H9 (cell line): ENCODE measurements at places on chromosomes 1 and 21. TPM values are rescaled to one million over a fixed set of nuclear protein-coding genes. Genes with fewer than 3 reads are reported as not detected.

Gene NCMAP
- 0.33 and 0.35 TPM in 2 replicates for total RNA-seq

Gene NDC1
- total RNA-seq: 49.3 and 50.2 TPM in 2 replicates

Gene THEM4
- 8.8 and 10.5 TPM in 2 replicates for total RNA-seq

Gene MAP10
- 1.2 and 1.3 TPM in 2 replicates for total RNA-seq

Gene MIA3
- 55.2 and 55.5 TPM in 2 replicates for total RNA-seq

Gene CRYAA
- not detected in 2 replicates for total RNA-seq

Gene KCNH1
- 0.04 and 0.11 TPM in 2 replicates for total RNA-seq

DNA sequence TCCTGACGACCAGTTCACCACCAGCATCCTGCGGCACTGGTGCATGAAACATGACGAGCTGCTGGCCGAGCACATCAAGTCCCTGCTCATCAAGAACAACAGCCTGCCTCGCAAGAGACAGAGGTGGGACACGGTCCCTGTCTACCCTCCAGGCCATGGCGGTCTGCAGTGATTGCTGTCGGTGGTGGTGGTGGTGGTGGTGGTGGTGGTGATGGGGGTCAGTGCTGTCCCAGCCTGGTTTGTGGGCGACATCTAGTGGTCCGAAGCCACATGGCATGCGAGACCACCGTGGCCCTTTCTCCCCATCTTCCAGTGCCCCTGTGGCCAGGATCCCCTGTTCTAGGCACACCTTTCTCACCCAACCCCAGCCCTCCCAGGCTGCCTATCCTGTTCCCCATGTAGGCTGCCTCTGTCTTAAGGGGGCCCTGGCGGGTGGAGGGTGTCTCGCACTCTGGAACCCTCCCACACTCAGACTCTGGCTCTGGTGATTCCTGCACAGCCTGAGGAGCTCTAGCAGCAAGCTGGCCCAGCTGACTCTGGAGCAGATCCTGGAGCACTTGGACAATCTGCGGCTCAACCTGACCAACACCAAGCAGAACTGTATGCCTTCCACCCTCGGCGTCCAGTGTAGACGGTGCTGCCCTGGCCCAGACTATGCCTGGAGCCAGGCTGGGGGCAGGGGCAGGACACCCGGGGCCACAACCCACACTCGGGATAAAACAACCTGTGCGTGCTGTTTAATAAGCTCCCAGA lies 3.2 kb upstream of the SLC27A3 start:
- H3K4me3 ChIP-seq: no peak overlapping the region
- H3K4me1 ChIP-seq: peaks cover 2% of the 10 kb centered on the region; the same call in 1 of the 2 replicates
- no peak overlapping the region for H3K27ac ChIP-seq
- H3K36me3 ChIP-seq: peaks cover 63% of the 10 kb centered on the region
- peak; percentile 76 for DNase-seq
- no peaks in the 10 kb centered on the region for H3K27me3 ChIP-seq

- H3K27ac ChIP-seq: no peak overlapping the region
- H3K27me3 ChIP-seq: no peaks in the 10 kb centered on the region
- peaks cover 45% of the 10 kb centered on the region for H3K36me3 ChIP-seq
- no peaks in the 10 kb centered on the region for H3K4me1 ChIP-seq
- H3K4me3 ChIP-seq: no peak overlapping the region
These were observed 13.5 kb downstream of the TMEM201 start for GRCh38 chr1:9601942-9602793.

DNA sequence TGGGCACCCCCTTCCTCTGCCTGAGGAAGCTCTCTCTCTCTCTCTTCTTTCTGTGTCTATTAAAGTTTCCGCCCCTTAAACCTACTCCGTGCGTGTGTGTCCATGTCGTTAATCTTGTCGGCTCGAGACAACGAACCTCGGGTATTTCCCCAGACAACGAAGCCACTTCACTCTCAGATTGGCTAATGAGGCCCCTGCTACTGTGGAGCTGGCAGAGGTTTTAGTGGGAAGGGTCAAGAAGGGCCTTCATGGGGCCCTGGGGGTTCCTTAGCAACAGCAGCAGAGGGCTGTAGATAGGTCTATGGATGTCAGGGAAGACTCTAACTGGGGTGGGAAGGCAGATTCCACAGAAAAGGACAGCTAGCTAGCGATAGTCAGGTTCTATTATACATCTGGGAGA lies 239.8 kb upstream of the RAB4A start:
- peaks cover 8% of the 10 kb centered on the region for H3K4me1 ChIP-seq
- H3K27me3 ChIP-seq: no peaks in the 10 kb centered on the region
- no peak overlapping the region for H3K4me3 ChIP-seq
- no peak for DNase-seq
- H3K27ac ChIP-seq: no peak overlapping the region

GRCh38 chr1:10511494-10511885 lies 36.7 kb downstream of the PEX14 start:
- no peak for DNase-seq
- H3K36me3 ChIP-seq: no peaks in the 10 kb centered on the region
- no peak overlapping the region for H3K27ac ChIP-seq
- no peak overlapping the region for H3K4me3 ChIP-seq

- no peaks in the 10 kb centered on the region for H3K27me3 ChIP-seq
- no peak for DNase-seq
- no peaks in the 10 kb centered on the region for H3K4me1 ChIP-seq
- no peak overlapping the region for H3K4me3 ChIP-seq
- no peaks in the 10 kb centered on the region for H3K36me3 ChIP-seq
- H3K27ac ChIP-seq: no peak overlapping the region
These were observed 400.1 kb downstream of the NEGR1 start for GRCh38 chr1:71882226-71882625.

DNA sequence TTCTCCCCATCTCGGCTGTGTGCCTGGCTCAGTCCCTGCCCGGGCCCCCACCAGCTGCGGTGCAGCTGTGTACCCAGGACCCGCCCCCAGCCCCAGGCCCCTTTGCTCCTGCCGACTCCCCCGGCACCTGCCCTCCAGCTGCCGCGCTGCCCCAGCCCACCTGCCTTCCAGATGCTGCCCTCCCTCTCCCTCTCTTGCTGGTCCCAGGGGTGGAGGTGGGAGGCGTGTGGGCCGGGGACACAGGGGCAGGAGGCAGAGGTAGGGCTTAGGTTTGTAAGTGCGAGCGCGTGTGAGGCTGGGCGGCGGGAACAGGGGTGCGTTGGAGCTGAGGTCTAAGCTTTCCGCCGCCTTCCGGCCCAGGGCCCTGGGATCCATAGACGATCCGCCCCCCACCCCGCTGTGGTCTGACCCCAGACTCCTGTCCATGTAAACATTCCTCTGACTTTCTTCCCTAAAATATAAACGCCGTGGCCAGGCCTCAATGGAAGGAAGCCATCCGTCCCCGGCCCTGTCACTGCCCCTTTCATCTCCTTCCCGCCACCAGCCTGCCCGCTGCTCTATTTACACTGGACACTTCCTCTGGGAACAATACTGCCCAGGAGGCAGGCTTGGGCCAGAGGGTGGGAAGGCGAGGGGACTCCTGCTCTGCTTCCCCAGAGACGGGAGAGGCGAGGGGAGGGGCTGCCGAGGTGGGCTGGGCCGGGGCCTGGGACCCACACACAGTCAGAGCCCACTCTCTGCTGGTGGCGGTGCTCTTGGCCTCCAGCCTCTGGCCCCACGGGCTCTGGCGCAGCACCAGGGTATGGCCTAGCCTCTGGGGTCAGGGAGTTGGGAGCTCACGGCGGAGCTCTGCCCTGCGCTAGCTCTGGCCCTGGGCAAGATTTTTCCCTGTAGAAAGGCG lies 128.3 kb downstream of the CASZ1 start:
- no peak for DNase-seq
- no peak overlapping the region for H3K27ac ChIP-seq
- H3K4me1 ChIP-seq: no peaks in the 10 kb centered on the region; the same call in 1 of the 2 replicates
- no peaks in the 10 kb centered on the region for H3K27me3 ChIP-seq

DNA sequence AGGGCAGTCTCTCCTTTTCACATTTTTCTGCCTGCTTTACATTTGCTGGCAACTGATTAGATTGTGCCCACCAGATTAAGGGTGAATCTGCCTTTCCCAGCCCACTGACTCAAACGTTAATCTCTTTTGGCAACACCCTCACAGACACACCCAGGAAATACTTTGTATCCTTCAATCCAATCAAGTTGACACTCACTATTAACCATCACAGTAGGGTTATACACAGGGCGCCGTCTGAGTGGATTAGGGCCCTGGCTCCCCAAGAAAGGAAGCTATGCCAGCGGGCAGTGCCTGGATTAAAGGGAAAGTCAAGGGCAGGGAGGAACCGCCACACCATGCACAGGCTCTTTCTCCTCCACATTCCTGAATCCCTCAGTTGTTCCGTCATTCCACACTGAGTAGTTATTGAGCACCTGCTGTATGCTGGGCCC lies 56.2 kb downstream of the EVA1C start:
- no peaks in the 10 kb centered on the region for H3K36me3 ChIP-seq
- H3K4me1 ChIP-seq: no peaks in the 10 kb centered on the region
- H3K27me3 ChIP-seq: no peaks in the 10 kb centered on the region
- no peak overlapping the region for H3K27ac ChIP-seq

DNA sequence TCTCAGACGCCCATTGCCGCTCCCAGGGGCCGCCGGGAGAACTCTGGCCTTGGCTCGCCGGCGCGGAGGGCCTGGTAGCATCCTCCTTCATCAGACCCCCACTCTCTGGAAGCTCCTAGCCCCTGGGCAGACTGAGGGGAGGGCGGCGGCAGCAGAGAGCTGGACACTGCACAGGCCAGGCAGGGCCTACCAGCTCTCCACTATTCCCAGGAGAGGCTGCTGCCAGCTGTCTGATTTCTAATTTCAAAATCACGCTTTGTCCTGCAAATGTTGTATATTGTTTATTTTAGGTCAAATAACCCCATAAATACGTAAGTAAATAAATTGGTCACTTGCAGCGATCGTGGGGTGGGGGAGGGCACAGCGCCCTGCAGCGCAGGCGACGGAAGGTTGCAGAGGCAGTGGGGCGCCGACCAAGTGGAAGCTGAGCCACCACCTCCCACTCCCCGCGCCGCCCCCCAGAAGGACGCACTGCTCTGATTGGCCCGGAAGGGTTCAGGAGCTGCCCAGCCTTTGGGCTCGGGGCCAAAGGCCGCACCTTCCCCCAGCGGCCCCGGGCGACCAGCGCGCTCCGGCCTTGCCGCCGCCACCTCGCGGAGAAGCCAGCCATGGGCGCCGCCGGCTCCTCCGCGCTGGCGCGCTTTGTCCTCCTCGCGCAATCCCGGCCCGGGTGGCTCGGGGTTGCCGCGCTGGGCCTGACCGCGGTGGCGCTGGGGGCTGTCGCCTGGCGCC lies at the start of gene MTARC1:
Gene MTARC1 (plus strand): TSS at position 577 of the 732 bp plus-strand sequence. CDS start 32 bp downstream, at position 609.
- H3K27me3 ChIP-seq: no peaks in the 10 kb centered on the region
- no peak within 1 kb of the TSS for H3K27ac ChIP-seq
- H3K4me1 ChIP-seq: peaks cover 4% of the 10 kb centered on the region; the same call in 1 of the 2 replicates
- peaks cover 13% of the 10 kb centered on the region for H3K36me3 ChIP-seq
- peak within 1 kb of the TSS; percentile 87 for H3K4me3 ChIP-seq

GRCh38 chr1:63189677-63190076 lies 132.7 kb upstream of the FOXD3 start:
- H3K4me3 ChIP-seq: no peak overlapping the region
- no peaks in the 10 kb centered on the region; the same call in 1 of the 2 replicates for H3K27me3 ChIP-seq
- no peaks in the 10 kb centered on the region for H3K36me3 ChIP-seq
- peaks cover 13% of the 10 kb centered on the region; the same call in 1 of the 2 replicates for H3K4me1 ChIP-seq

DNA sequence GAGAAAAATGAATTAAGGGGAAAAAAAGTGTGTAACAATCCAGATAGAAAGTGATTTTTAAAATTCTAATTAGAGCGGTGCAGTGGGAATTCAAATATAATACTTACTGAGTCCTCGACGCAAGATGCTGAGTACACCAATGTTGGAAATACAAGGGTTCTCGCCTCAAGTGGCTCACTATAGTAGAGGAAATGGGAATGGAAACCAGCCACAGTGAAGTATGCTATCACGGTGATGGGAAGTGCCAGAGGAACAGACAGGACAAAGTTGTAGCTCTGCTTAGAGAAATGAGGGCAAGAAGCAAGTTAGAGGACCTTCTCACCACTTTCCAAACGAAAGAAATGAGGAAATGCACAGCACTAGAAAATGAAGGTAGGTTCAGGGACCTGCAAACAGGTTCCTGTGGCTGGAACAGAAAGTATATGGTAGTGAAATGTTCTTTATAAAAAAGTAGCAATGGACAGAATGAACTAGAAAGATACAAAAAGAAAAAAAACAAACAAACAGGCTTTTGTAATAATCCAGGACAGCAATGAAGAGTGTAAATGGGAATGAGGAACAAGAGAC lies 13.5 kb downstream of the EGLN1 start:
- H3K27me3 ChIP-seq: no peaks in the 10 kb centered on the region
- no peaks in the 10 kb centered on the region for H3K4me1 ChIP-seq
- no peak for DNase-seq
- H3K27ac ChIP-seq: no peak overlapping the region

GRCh38 chr21:16457498-16457897 lies 727.7 kb downstream of the USP25 start:
- no peaks in the 10 kb centered on the region for H3K4me1 ChIP-seq
- H3K36me3 ChIP-seq: peaks cover 4% of the 10 kb centered on the region; the same call in 1 of the 2 replicates
- DNase-seq: no peak
- H3K27ac ChIP-seq: no peak overlapping the region

DNA sequence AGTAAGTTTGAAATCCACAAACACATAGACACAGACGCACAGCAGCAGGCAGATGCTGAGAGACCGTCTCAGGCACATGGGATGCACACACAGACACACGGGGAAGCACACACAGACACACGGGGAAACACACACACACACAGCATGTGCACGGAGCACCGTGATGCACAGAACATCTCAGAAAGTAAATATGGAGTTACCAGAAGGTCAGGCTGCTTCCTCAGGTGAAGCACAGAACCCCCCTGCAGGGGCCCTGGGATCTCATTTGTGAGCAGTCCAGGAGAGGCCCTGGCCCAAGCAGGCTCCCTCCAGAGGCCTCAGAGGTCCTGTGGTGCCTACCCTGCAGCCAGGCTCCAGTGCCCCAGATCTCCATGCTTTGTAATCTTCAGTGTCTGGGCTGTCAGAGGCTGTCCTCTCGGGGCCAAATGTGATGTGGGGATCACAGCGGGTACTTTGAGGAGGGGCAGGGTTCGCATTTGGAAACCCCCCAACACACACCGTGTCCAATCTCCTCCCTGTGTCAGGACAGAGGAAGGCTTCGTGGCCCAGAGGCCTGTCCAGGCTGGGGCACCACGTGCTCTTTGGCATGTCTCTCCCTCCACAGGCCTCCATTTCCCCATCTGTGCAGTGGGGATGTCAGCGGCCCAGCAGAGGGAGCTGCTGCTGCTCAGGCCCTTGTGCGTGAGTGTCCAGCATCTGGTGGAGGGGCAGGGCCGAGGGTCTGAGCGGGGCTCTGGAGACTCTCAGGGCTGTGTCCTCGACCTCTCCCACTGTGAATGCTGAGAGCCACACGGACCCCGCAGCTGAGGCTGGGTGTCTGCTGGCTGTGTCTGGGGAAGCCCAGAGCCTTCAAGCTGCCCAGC lies 23.0 kb upstream of the PRSS38 start:
- peaks cover 2% of the 10 kb centered on the region; the same call in 1 of the 2 replicates for H3K27me3 ChIP-seq
- no peak overlapping the region for H3K4me3 ChIP-seq
- no peak overlapping the region for H3K27ac ChIP-seq
- no peaks in the 10 kb centered on the region for H3K4me1 ChIP-seq
- DNase-seq: peak; percentile 61

- no peak for DNase-seq
- H3K27ac ChIP-seq: no peak overlapping the region
These were observed 66.5 kb upstream of the NBL1 start for GRCh38 chr1:19577561-19577960.

- H3K27ac ChIP-seq: no peak overlapping the region
- no peak for DNase-seq
- no peaks in the 10 kb centered on the region; the same call in 1 of the 2 replicates for H3K27me3 ChIP-seq
- H3K4me1 ChIP-seq: peaks cover 15% of the 10 kb centered on the region; the same call in 1 of the 2 replicates
- H3K4me3 ChIP-seq: no peak overlapping the region
These were observed 138.9 kb downstream of the FOXD2 start for GRCh38 chr1:47576758-47577115.

GRCh38 chr21:15848634-15849560 lies 119.1 kb downstream of the USP25 start:
- H3K27ac ChIP-seq: no peak overlapping the region
- H3K4me3 ChIP-seq: no peak overlapping the region
- no peaks in the 10 kb centered on the region for H3K4me1 ChIP-seq
- DNase-seq: no peak
